ENCODE measurements at places on chromosomes 2 and 18.

DNA sequence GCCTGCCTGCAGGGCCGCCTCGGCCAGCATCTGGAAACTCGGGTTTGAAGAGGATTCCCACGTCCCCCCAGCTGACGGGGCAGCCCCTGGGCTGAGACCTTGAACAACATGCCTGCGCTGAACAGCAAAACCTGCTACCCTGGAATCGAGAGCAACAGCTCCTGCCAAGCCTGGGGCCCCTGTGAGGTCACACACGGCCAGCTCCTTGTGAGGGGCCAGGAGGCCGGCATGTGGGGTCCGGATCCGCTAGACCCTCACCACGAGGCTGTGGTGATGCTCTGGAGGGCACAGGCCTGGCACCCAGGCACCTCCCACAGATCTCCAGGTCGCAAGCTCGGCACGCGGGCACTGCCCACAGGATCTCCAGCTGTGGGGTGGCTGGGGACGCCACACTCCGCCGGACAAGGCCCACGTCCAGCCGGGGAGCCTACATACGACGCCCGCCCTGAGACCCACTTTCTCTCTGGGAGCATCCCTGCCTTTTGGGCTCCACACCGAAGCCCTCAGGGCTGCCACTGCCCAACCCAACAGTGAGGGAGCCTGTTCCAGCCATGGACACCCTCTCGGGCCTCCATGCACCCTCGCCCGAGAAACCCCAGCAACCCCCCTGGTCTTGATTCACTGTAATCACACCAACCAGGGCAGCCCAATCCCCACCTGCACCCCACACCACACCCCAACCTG is 34.1 kb downstream of the SLC66A2 start:
- no peak for DNase-seq

GRCh38 chr2:197675711-197676188 is 363 bp upstream of the RFTN2 start:
- no peak for DNase-seq

DNA sequence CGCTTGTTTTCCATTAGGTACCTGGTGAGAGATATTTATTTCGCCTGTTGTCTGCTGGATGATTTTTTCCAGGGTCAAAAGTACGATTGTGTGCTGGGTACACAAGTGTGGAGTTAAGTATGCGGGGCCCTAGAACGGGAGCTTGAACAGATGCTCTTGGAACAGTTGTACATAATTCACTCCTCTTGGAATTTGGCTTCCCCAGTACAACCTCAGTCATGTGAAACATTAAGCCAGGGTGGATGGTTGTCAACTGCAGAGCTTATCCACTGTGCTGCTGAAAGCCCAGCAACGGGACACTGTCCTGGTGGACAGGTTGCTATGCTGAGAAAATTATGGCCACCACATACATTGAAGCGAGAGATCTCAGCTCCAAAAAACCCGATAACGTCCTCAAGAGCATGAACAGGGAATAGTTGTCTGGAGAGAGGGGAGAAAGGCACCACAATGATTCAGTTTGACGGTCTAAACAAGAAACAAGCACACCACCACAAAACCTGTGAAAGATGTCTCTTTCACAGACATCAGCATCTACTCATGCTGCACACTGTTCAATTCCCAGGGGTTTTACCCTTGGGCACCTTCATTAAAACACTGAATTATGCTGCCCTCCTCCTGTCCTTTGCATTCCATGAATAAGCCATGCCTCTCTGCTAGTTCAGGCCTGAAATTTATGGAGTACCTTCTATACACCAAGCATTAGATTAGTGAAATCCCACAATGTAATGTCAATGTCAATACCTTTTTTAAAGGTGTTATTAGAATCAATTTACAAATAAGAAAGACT is 176.8 kb upstream of the TRIB2 start:
- no peak for DNase-seq

- no peak for DNase-seq
These were observed 85.2 kb downstream of the EN1 start for GRCh38 chr2:118762290-118762689.

DNA sequence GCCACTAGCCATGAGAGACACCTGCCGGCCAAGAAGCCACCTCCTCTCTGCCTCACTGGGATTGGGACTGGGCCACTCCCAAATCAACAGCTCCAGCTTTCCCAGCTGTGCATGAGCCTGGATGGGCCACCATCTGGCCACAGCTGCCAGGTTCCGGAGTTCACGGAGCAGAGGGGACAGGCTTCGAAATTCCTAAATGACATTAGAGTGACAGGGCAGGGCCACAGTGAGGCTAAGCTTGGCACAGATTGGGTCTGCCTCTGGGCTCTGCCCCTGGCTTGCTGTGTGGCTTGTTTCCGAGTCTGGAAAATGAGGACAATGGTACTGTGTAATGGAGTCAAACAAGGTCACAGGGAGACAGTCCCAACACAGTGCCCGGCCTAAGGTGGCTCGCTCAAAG is 6.5 kb downstream of the DIPK1C start:
- DNase-seq = no peak

DNA sequence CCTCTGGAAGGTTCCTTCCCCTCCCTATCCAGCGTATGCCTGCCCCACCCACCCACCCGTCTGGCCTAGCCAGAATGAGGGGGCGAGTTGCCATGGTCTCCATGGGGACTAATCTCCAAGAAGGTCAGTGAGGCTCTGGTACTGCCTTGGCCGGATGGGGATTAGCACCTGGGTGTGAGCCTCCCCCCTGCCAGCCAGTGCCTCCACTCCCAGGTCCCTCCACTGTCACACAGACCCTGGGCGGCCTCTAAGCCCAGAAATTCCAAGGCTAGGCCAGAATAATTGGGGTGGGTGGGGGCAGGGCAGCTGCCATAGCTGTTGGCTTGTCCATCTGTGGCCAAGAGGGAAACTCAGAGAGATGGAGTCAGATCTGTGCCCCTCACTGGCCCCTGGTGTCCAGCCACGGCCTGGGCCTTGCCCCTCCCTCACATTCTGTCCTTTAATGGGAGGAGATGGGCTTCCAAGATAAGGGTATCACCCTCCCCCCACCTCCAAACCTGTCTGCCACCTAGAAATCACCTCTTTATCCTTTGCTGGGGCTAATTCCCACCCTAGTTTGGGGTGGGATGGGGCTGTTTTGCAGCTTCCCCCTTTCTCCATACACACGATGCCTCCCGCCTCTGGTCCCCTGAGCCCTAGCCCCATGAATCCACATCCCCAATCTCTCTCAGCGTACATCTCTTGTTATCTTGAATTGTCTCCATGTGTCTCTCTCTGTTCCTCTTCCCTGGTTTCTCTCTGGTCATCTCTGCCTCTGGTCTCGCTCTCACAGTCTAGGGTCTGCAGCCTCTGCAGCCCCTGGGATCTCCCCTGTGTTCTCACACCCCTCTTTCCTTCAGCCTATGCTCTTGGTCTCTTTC is 6.0 kb upstream of the CRYBA2 start:
- DNase-seq = no peak

- no peak for DNase-seq
These were observed 38.1 kb downstream of the LDLRAD4 start for GRCh38 chr18:13256444-13257305.
